Activated CD4-positive, alpha-beta T cell treated with anti-CD3 and anti-CD28 coated beads for 1 hour (primary cell): ENCODE measurements at places on chromosomes 4 and X.

DNA sequence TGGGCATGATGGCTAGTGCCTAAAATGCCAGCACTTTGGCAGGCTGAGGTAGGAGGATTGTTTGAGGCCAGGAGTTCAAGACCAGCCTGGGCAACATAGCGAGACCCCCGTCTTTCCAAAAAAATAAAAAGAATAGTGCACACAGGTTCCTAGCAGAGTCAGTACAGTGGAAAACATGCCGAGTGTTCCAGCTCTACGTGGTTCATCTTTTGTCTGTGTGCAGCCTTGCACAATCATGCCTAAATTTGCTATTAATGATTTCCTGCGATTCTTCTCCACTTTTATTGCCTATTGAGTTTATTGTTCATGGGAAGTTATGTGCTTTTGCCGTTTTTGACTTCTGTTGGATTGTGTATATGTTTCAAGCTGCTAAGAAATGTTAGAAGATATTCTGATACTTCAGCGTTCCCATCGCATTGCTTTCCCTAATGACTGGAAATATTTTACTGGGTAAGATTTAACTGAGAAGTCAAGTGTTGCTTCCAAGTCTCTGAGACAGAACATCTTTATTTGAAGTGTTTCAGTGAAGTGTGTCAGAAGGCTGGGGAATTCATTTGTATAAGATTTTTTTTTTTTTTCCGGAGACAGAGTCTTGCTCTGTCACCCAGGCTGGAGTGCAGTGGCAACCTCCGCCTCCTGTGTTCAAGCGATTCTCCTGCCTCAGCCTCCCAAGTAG, 11.3 kb downstream of the DOCK11 start:
- DNase-seq, result no peak

GRCh38 chr4:140222171-140222570, 68.2 kb upstream of the MAML3 start:
- DNase-seq, result no peak

DNA sequence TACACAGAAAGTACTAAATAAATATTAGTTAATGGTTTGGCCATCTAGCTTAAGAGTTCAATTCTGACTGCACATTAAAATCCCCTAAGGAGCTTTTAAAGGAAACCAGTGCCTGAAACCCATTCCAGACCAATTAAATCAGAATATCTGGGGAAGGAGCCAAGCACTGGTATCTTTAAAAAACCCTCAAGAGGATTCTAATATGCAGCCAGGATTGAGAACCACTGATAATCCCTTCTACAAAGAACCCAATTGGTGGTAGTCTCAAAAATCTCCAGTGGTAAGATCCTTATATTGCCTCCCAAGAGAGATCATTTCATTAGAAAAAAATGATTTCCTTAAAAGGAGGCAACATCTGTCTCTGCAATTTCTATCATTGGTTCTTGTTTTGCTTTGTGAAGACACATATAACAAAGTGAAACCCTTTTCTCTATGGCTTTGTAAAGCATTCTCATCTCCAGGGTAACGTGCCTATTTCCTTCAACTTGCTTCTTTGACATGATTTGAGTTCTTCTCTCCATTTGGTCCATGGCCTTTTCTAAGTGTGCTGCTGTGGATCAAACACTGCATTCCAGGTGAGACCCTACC, 3.5 kb downstream of the GPR34 start:
- no peak for DNase-seq

- DNase-seq, result peak; percentile 8
These were observed 645 bp downstream of the AMMECR1 start for GRCh38 chrX:110317061-110317819.

GRCh38 chrX:17559728-17560379, 177.4 kb upstream of the SCML1 start:
- no peak for DNase-seq

DNA sequence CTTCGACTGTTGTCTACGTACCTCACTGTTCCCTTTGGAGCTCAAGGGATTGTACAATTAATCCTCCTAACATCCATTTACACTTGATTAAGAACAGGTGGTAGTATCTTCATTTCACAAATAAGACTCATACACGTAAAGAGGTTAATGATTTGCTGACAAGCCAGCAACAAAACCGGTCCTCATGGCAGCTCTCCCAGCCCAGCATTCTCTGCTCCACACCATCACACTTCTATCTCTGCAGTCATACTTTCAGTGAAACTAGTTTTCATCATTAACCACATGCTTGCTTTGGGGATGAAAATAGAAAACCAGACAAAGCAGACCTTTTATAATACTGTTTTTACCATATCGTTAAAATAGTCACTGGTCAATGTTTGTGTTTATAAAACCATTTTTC, 28.7 kb upstream of the CASK start:
- no peak for DNase-seq

- no peak for DNase-seq
These were observed 89.2 kb downstream of the NHS start for GRCh38 chrX:17464194-17464593.
